T-helper 17 cell (primary cell): ENCODE measurements at places on chromosomes 12 and 14.
A peak's percentile ranks its signal among the peaks of the same experiment; 100 is the strongest.

- H3K36me3 ChIP-seq = peaks cover 2% of the 10 kb centered on the region
- H3K27me3 ChIP-seq = no peaks in the 10 kb centered on the region
- DNase-seq = no peak
- H3K4me3 ChIP-seq = no peak overlapping the region
- no peak overlapping the region for H3K27ac ChIP-seq
Observed at GRCh38 chr12:43988838-43989560, 153.1 kb downstream of the TMEM117 start.

GRCh38 chr12:129258781-129259318 lies 405.6 kb downstream of the GLT1D1 start:
- H3K4me1 ChIP-seq = no peaks in the 10 kb centered on the region
- no peaks in the 10 kb centered on the region for H3K27me3 ChIP-seq
- no peak overlapping the region for H3K27ac ChIP-seq
- DNase-seq = no peak
- H3K4me3 ChIP-seq = no peak overlapping the region
- no peaks in the 10 kb centered on the region for H3K36me3 ChIP-seq

GRCh38 chr12:57846577-57847319 lies at the start of gene CTDSP2:
CTDSP2 (minus strand) TSS chr12:57846729; CDS start chr12:57846435, 294 bp downstream.
- peak; percentile 90 for DNase-seq
- no peaks in the 10 kb centered on the region for H3K36me3 ChIP-seq
- peaks cover 40% of the 10 kb centered on the region for H3K4me1 ChIP-seq

DNA sequence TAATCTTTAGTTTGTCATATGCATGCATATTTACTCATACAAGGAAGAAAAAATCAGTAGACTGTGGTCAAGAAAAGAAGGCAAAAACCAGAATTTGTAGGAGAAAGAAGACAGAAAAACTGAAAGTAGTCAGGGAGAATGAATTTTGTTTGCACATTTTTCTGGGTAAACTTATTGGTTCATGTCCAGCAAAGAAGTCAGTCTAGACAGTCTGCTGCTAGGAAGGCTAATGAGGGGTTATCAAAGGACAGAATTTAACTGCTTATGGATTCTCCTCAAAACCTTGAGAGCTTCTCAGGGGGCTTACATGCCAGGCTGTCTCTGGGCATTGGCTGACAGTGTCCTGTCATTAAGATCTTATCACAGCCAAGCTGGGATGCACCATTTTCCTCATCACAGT lies 293.9 kb downstream of the RPAP3 start:
- peak overlapping the region; percentile 82 for H3K27ac ChIP-seq
- H3K36me3 ChIP-seq = peaks cover 4% of the 10 kb centered on the region
- H3K4me3 ChIP-seq = no peak overlapping the region
- no peaks in the 10 kb centered on the region for H3K27me3 ChIP-seq
- H3K4me1 ChIP-seq = peaks cover 48% of the 10 kb centered on the region
- no peak for DNase-seq
